Ascending aorta (tissue), 2 donors: ENCODE measurements at places on chromosomes 16 and 17. TPM values are rescaled to one million over a fixed set of nuclear protein-coding genes. Genes with fewer than 3 reads are reported as not detected.

Gene MARVELD3
- total RNA-seq, result not detected

Gene PLK1
- 35.2 TPM for total RNA-seq

Gene SPNS3
- total RNA-seq, result not detected

Gene CACNG1
- total RNA-seq, result not detected
